ENCODE measurements at places on chromosomes 5 and 9.

DNA sequence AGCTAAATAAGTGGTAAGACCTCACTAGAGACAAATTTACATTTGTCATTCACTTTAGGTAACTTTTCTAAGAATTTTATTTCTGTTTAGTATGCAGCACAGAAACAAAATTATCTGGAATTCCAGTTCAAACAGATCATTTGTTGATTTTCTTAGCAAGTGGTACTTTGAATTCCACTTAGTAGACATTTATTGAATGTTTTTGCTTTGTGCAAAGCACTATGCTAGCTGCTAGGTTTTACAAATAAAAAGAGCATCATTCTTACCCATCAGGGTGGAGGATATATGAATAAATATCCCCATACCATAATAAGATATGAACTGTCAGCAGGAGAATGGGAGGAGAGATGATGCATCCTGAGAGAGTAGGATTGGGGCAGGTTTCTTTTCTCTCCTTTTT is 35.4 kb downstream of the GNG10 start:
- DNase-seq: no peak

- DNase-seq: no peak
Measured at GRCh38 chr5:54146916-54147315, 163.5 kb downstream of the ARL15 start.

DNA sequence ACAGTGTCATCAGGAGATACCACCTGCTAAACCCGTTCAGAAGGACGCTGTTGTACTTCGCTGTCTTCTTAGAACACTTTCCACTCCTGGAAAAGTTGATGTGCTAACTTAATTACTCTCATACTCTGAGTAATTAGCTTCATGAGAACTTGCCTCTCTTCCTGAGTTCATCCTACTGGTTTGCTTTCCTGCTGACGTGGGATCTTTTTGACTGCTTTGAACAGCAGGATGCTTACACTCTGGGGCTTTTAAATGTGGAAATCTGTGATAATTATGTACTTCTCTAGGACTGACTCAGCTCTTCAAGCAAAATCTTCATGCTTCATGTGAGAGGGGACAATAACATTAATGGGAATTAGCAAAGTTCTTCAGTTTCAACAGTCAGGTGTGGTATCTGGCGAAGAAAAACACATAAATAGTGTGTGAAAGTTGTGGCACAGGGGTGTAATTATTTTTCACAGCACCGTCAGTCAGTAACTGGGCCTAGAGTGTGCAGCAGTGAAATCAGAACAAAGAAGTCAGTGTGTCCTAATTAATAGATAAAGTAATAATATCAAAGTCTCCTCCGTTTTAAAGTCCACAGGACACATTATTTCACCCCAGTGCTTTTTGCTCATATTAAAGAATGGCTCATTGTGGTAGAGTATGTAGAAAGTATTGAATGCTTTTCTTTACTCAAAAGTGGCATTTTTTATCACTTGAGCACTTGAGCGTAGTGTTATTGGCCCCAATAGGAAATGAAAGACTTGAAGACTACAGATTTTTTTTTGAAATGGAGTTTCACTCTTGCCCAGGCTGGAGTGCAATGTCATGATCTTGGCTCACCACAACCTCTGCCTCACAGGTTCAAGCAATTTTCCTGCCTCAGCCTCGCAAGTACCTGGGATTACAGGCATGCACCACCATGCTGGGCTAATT is 140.9 kb upstream of the DMRT1 start:
- no peak for DNase-seq

- DNase-seq: peak; percentile 69
Measured at GRCh38 chr9:128072144-128073021, 4.4 kb downstream of the SLC25A25 start.

DNA sequence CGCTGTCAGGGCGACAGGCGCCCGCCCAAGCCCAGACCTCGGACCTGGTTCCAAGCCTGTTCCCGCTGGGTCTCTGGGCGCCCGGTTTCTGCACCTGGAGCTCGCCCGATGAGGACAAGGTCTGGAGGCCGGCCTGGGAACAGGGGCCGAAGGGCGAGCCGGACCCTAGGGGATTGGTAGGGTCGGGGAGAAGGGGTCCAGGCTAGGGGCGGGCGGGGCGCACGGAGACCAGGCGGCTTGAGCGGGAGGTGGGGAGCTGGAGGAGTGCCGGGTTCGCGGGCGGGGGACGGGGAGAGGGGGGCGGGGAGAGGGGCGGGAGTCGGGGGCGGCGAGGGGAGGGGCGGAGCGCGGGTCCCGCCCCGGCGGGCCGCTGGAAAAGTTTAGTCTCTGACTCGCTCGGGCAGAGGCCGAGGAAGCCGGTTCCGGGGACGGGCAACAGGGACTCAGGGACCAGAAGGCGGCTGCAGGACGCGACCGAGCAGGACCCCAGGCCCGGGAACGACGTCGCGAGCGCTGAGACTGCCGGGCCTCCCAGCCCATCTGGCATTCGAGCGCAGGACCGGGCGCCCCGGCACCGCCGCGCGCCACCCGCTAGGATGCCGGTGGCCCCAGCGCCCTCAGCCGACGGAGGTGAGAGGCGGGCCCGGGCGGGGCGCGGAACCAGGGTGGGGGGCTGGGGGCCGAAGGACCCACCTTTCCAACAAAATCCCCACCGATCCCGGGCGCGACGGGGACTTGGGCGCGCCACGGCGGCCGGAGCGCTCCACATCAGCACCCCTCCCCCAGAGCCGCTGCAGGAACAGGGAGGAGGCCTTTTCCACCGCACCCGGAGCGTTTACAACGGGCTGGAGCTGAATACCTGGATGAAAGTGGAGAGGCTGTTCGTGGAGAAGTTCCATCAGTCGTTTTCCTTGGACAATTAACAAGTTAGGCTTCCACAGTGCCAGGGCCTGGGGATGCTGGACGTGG is at the start of gene S1PR3:
Gene S1PR3, plus strand, starts transcription at position 403 of the 969 bp plus-strand sequence. CDS start 9,733 bp downstream, outside the sequence.
- DNase-seq: peak; percentile 67

- DNase-seq: no peak
Measured at GRCh38 chr9:98291820-98292219, 36.4 kb upstream of the TBC1D2 start.

GRCh38 chr9:15213249-15213648 is 93.8 kb downstream of the TTC39B start:
- DNase-seq: no peak

- DNase-seq: no peak
Measured at GRCh38 chr5:4720831-4721230, 419.3 kb upstream of the ADAMTS16 start.

GRCh38 chr5:127031147-127031862 is 947 bp upstream of the MARCHF3 start:
- no peak for DNase-seq

GRCh38 chr9:33628865-33629410 is 104.9 kb downstream of the ANKRD18B start:
- no peak for DNase-seq

DNA sequence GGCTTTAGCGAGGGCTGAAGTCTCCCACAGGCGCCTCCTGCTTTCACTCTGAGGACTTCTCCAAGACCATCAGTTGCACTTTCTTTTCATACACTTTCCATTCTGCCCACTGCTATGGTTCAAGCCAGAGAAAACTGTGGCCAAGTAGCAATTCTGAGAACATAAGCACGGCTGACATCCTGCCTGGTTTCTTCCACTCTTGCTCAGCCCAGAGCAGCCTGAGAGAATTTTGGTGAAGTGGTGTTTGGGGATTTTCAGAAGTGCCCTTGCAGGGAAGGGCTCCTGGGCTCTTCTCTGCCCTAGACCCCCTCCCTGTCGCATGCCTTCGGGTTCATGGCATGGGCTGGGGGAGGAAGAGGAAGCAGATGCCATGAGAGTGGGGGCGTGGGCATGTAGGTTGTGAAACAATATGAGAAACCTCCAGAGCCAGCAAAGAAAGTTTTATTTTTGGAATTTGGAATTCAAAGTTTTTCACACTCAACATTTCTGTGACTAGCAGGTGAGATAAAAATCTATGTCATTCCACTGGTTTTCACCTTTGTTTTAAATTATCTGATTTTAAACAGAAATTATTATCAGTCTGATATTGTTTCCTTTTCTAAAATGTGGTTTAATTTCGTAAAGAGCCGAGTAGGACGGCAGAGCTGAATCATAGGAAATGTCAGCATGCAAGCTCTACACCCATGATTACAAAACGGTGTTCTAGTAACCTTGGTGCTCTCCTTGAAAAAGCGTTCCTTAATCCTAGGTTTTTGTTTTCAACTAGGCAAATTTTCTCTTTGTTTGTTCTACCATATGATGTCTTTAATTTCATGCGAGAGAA is 27.8 kb upstream of the TNFSF8 start:
- no peak for DNase-seq

GRCh38 chr5:29984156-29984540 is 1209.3 kb upstream of the CDH6 start:
- DNase-seq: no peak

DNA sequence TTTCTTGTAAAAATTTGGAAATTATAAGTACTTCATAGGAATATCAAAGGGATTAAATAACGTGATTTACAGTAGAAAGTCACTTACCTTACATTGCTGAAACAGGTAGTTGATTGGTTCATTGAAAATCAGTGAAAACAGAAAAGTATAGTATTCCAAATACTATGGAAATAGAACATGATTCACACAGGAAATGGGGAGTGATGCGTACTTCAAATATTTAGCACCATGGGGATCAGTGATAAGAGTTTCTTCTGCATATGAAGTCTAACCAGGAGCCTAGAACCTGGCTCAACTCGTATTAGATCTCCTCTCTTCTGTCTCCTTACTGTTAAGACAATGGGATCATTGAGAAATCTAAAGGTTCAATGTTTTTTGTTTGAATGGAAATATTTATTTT is 133.3 kb downstream of the FAM174A start:
- DNase-seq: peak; percentile 39

- DNase-seq: no peak
Measured at GRCh38 chr9:34479431-34479866, 20.8 kb downstream of the DNAI1 start.

GRCh38 chr5:173231381-173231766 is 3.6 kb downstream of the NKX2-5 start:
- DNase-seq: no peak

- DNase-seq: no peak
Measured at GRCh38 chr5:170536525-170536924, 32.7 kb downstream of the KCNIP1 start.

GRCh38 chr5:75512383-75513074 is 838 bp downstream of the POLK start:
- DNase-seq: no peak

DNA sequence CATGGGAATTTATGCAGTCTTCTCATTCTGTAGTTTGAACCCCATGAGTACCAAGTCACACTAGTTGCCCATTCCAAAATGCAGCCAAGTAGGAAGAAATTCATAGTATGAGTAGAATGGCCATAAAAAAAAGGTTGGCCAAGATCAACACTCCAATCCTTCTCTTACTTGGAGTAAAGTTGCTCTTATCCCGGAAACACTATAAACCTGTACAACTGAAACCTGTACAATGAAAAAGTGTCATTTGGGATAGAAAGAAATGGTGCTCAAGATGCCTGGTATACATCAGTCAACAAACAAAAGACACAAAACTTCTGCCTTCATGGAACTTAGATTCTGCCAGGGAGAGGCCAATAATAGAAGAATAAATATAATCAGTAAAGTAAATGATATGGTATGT is 325.0 kb downstream of the NFIB start:
- no peak for DNase-seq

DNA sequence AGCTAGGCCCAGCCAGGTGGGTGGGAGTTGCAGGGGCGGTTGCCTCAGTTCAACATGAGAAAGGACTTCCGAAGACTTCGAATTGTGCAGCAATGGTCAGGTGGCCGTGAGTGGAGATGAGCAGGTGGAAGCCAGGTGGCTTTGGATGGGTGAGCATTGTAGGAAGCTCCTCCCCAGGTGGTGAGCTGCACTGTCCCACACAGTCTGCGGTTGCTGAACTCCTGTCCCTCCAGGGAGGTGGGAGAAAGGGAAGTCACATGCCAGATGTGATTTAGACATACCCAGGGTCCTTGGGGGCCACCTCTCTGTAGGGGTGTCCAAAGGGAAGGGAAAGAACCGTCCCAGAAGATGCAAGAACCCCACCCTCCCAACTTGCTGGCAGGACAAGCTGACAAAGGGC is 30.4 kb downstream of the COL15A1 start:
- DNase-seq: no peak

DNA sequence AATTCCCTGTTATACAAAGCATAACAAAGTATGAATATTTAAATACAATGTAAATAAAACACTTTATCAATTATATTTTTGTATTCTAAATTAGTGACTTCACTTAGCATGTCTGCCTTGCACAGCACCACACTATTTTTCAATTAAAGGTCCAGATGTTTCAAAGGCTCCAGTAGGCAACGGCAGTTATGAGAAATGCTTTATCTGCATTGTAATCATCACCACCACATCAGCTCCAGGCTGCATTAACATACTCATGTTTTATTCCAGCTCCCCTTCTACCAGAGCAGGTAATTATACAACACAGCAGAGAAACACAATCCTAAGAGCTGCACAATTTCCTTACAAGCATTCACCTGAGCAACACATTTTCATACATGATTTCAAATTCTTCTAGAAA is 102.8 kb downstream of the MAPKAP1 start:
- DNase-seq: no peak
